ENCODE measurements at places on chromosomes 3 and 15.

GRCh38 chr3:136772709-136773108 lies 20.5 kb upstream of the STAG1 start:
- no peak for DNase-seq

- DNase-seq: no peak
These were observed 74.6 kb upstream of the TSC22D2 start for GRCh38 chr3:150333477-150333876.

- no peak for DNase-seq
These were observed 263 bp upstream of the UTS2B start for GRCh38 chr3:191330530-191331048.

GRCh38 chr3:171470714-171471227 lies 10.6 kb upstream of the TNIK start:
- no peak for DNase-seq

- DNase-seq: no peak
These were observed 339.8 kb upstream of the WNT5A start for GRCh38 chr3:55826731-55827496.

DNA sequence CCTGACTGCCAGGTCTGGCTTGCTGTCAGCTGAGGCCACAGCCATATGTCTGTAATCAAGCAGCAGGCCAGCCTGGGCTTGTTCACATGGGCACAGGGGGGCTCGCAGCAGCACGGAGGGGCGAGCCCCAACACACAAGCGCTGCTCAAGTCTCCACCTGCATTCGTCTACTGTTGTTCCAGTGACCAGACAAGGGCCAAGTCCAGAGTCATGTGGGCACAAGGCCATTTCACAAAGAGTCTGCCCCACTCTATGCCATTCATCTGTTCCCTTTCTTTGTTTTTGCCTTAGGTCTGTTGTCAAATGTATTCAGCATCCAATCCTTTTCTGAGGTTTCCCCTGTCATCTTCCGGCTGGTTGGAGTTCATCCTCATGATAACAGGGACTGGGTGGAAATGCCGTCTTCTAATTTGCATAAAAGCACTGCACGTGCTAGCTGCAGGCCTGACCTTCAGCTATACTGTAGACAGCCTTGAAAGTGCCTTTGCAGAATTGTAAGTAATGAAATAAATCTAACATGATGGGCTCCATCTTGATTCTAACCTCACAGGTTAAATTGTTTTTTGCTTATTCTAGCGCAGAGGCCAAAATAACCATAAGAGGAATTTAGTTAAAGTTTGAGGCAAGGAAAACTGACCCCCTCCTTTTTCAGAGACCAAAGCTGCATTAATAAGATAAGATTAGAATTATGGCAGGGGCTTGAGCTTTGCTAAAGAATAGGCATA lies 28.6 kb upstream of the KBTBD12 start:
- DNase-seq: no peak

GRCh38 chr3:188686324-188686723 lies 485.4 kb upstream of the TPRG1 start:
- no peak for DNase-seq

DNA sequence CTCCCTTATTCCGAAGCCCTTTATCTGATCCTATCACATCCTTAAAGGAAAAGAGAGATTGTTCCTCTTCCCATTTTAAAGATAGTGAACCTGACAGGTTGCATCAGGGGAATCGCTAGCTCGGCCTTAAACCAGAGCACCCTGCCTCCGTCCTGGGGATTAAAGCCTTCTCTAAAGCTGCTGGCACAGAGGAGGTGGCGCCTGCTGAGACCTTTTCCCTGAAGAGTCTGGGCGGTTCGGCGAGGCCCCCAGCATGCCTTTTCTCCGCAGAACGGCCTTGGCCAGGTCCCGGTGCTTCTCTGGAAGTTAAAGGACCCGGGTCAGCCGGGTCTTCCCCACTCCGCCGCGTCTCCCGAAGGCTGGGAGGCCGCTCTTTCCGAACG lies 593 bp downstream of the FAM219B start:
- peak; percentile 36 for DNase-seq

DNA sequence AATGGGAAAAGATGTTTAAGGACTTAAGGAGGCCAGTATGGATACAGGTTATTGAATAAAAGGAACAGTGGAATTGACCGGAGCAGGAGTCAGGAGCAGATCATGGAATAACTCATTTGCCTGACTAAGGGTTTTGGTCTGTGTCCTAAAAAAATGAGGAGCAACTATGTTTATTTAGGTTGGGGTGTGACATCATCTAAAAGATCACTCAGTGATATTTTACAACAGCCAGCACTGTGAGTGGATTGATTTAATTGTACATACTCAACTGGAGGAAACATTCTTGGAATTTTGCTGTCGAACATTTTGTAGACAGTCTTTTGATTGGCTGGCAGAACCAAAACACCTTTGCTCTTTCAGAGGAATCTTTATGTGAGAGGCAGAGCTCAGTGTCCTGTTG lies 348.6 kb upstream of the CDIN1 start:
- no peak for DNase-seq

GRCh38 chr3:126356373-126357264 lies 589 bp downstream of the KLF15 start:
- DNase-seq: peak; percentile 32

DNA sequence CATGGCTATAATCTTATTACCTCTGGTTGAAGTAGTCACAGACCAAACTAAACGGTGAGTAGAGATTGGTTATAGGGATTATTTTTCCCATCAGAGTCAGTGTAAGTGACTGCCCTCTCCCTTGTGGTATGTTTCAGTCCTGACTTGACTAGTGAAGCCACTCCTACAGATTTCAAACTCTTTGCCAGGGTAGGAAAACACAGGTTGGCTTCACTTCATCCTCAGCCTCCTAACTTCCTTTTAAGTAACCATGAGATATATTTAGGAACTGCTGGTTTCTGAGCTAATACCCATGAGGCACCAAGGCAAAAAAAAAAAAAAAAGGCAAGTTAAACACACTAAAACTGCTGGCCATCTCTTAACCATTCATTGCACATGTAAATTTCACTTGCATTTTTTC lies 349.2 kb upstream of the MCTP2 start:
- no peak for DNase-seq

DNA sequence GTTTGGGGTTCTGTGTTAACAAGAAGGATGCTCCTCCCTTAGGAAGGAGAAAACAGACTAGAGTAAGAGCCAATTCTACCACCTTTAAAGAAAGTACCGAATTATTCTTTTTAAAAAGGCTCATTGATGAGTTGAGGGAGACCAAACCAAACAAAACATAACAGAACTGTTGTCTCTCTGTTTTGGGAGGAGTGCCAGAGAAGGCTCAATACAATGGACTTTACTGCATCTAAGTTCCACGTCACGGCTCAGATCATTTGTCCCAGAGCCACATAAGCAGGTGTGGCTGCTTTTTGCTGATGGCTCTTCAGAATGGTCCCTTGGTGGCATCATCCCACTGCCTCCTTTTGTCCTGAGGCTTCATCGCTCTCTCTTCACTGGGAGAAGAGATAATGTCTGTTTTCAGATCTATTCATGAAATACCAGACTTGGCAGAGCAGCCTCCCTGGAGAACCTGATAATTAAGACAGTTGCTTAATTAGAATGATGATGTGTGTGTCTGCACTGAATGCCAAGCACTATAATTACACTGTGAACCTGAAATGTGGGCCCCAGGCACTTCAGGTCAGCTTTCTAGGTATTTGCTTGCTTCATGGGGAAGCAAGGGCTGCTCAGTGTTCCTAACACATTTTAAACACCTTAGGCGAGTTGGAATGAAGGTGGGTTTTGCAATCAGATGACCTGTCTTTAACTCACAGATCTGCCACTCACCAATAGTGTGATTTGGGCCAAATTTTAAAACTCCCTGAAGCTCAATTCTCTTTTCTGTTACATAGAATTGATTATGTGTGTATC lies 335.2 kb upstream of the MCTP2 start:
- no peak for DNase-seq

GRCh38 chr3:46412786-46413298 lies 5.8 kb downstream of the CCRL2 start:
- no peak for DNase-seq

GRCh38 chr3:189076449-189076848 lies 95.3 kb upstream of the TPRG1 start:
- DNase-seq: no peak

DNA sequence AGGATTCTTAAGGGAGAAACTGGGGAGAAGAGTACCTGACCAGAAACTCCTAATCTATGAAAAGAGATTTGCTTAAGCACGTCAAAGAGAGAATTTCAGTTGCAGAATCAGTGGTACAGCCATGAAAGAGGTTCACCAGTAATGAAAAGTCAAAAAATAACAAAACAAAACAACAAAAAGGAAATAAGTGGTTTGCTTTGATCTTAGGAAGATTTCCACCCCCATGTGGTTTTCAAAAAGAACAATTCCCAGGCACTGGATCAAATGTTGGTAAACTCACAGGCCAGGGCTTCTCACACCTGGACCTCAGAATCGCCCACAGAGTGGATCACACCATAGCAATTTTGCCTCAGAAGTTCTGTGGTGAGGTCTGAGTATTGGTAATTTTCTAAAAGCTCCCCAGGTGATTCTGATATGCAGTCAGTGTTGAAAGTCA lies 67.5 kb downstream of the TMEM39A start:
- no peak for DNase-seq

DNA sequence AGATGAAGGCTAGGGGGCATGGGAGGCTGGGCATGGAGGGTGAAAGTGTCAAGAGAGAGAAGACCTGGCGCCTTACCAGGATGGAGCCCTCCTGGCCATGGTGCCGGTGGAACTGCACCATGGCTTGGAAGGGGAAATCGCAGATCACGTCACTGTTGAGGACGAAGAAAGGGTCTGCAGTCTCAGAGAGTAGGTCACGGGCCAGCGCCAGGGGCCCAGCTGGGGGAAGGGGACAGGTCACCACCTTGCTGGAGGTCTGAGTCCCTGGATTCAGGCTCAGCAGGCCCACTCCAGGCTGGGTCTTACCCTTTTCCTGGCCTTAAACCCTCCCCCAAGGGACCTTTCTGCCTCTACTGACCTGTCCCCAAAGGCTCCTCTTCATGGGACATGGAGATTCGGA lies 855 bp downstream of the GMPPB start:
- DNase-seq: no peak

DNA sequence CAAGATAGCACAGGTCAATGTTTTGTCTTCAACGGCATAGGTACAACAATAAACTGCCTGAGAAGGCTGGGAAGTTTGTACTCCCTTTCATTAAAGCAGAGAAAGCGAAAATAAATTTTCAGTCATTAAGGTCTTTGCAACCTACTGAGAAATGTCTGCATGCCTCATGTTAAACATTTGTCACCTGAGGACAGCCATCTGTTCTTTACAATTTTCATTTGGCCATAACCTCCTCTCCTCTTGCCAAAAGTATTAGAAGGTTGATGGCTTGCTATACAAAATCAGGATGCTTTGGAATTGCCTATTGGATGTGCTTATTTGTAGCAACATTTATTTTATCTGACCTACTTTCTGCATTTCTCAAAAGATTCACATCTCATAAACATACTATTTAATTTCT lies 122.7 kb downstream of the GOLIM4 start:
- DNase-seq: no peak

- no peak for DNase-seq
These were observed 3.9 kb upstream of the B3GNT5 start for GRCh38 chr3:183249006-183249718.

DNA sequence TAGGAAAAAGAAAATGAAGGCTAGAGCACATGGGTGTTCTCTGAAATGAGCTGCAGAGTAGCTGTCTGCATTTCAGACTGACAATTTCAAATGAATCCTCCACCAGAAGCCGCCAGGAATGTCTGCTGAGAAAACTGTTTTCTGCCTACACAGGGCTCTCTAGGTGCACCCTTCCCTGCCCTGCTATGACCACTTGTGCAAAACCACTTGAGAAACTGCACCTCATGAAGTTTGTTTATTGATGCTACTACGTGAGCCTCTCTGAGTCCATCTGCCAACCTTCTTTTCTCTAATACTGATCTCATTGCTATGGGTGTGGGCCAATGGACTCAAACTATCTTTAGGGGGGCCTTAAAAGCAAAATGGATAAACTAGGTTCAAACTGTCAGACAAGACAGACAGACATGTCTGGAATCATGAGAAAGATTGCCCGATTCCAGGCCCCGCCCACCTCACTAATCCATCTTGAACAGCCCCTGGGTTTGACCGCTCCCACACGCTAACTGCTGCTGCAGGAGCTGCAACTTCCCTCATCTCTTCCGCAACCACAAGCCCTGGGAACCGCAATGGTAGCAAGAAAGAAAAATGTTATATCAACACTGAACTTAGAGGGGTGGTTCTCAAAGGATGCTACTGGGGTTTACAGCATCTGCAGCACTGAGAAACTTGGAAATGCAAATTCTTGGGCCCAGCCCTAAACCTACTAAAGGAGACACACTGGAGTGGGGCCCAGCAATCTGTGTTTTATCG lies 9.0 kb upstream of the CD47 start:
- DNase-seq: no peak

GRCh38 chr3:51963951-51964451 lies 3.3 kb downstream of the PCBP4 start:
- DNase-seq: peak; percentile 84

GRCh38 chr15:77340245-77340644 lies 79.7 kb downstream of the PEAK1 start:
- no peak for DNase-seq

DNA sequence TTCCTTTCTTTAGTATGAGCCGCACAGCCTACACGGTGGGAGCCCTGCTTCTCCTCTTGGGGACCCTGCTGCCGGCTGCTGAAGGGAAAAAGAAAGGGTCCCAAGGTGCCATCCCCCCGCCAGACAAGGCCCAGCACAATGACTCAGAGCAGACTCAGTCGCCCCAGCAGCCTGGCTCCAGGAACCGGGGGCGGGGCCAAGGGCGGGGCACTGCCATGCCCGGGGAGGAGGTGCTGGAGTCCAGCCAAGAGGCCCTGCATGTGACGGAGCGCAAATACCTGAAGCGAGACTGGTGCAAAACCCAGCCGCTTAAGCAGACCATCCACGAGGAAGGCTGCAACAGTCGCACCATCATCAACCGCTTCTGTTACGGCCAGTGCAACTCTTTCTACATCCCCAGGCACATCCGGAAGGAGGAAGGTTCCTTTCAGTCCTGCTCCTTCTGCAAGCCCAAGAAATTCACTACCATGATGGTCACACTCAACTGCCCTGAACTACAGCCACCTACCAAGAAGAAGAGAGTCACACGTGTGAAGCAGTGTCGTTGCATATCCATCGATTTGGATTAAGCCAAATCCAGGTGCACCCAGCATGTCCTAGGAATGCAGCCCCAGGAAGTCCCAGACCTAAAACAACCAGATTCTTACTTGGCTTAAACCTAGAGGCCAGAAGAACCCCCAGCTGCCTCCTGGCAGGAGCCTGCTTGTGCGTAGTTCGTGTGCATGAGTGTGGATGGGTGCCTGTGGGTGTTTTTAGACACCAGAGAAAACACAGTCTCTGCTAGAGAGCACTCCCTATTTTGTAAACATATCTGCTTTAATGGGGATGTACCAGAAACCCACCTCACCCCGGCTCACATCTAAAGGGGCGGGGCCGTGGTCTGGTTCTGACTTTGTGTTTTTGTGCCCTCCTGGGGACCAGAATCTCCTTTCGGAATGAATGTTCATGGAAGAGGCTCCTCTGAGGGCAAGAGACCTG lies 13.2 kb downstream of the GREM1 start:
- no peak for DNase-seq

- DNase-seq: no peak
These were observed 32.7 kb downstream of the ZNF385D start for GRCh38 chr3:21718161-21718765.

- DNase-seq: no peak
These were observed 83.6 kb upstream of the FXR1 start for GRCh38 chr3:180828723-180829408.
